H1 (cell line): ENCODE measurements at places on chromosomes 1 and 21.

DNA sequence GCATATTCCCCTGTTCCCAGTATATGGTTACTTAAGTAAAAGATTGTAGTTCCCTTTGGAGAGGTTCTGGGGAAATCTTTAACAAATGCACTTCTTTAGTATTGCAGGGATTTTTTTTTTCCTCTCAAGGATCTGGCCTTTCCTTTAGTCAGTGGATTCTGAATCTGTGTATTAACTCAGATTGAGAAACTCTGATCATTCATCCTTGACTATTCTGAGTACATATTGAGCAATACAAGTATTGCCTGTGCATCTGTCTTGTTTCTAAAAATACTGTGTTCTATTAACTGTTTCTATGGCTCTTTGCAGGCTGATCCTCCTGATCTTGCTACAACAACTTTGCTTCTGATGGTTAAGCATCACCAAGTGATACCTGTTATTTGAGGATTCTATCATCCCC lies 67.8 kb upstream of the FGGY start:
- no peak for DNase-seq

DNA sequence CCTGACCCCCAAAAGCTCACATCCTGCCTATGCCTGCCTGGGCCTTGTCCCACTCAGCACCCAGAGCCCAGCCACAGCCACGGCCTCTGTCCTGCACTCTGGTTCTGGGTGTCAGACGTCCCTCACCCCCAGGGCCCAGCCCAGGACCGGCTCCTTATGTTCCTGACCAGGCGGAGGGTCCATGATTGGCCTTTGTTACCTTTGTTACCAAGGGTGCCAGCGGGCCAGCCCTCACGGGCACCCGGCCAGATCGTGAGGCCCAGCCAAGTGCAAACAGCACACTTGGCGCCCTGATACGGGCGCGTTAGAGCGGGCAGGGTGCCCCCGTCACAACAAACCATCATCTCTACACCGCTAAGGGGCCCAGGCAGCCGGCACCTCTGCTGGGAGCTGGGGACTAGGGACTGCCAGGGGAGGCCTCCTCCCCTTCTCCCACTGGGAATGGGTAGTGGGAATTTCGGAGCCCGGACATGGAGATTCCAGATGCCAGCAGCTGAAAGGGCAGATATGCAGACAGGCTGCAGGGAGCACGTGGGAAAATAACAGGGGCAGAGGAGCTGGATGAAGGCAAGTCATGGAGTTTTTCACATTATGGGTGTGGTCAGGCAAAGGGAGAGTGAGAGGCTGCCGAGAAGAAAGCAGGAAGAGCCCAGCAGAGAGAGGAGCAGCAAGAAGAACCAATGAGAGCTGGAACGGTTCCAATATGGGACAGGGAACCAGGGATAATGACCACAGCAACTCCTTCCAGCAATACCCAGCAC lies 22.1 kb downstream of the HSPG2 start:
- no peak for DNase-seq

DNA sequence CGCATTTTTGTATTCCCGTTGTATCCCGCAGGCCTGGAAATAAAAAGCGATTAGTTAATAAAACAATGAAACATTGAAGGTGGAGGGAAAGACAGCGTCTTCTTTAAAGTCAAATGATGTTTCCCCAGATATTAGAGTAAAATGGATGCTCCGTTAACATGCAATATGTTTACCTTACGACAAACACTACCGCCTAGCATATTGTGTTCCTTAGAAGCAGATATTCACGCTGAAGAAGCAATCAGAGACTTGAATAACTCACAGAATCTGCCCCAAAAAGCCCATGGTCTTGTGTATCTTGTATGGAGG lies 583 bp upstream of the B4GALT3 start:
- no peak for DNase-seq

DNA sequence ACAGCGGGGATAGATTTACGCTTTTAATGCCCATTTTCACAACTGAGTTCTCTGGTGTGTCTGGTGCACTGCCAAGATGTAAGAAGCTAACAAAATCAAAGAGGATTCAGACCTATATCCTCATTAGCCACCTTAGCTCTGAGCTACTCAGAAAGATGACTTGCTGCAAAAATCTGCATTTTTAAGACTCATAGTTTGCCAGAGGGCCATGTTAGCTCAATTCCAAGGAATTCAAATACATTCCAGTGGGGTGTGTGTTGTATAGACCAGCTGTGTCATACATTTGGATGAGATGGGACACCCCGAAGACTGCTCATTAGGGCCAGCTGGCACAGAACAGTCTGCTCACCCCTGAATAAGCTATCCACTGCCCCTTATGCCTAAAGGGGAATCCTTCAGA lies 8.9 kb downstream of the DENND2D start:
- no peak for DNase-seq

GRCh38 chr1:111099289-111099688 lies 40.6 kb downstream of the DRAM2 start:
- no peak for DNase-seq

DNA sequence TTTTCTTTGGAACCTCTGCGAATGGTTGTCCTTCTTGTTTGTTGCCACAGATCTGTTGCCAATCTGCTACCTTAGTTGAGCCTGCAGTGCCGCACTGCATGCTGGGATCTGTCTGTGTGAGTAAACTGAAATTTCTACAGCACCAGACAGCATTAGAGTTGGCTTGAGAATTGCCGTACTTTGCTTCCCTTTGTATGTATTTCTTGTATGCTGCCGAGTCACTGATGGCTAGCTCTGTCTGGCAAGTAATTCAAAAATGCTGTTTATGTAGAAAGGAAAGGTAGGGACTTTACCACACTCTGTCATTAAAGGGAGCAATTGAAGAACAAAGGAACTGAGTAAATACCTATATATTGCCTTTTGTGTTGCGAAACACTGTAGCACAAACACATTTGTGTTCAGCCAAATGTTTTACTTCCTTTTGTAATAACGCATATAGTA lies 857.4 kb downstream of the USP25 start:
- no peak for DNase-seq

DNA sequence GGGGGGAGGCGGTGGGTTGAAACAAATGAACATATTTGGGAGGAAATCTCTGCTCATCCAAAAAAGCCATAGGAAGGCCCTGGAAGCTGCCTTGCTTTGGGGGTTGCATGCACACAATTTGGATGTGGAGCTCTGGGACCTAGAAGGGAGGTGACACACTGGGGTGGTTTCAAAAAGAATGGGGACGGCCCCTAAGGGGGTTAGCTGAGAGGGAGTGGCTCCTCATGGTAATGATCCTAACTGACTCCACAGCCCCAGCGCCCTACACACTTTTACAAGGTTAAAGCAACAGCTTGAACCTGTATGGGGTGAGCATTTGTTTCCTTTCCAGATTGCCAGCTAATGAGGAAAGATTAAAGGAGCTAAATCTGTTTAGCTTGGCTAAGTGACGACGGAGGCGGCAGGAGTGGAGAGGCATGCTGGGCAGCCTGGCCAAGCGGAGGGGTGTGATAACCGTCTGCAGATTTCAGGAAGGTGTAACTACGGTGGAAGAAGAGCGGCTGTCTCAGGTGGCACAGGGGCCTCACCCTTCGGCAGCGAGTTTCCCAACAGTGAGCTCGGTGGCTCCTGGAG lies 107.3 kb downstream of the RNF220 start:
- DNase-seq = no peak

- no peak for DNase-seq
Measured at GRCh38 chr1:161000736-161001480, 20.0 kb downstream of the F11R start.

DNA sequence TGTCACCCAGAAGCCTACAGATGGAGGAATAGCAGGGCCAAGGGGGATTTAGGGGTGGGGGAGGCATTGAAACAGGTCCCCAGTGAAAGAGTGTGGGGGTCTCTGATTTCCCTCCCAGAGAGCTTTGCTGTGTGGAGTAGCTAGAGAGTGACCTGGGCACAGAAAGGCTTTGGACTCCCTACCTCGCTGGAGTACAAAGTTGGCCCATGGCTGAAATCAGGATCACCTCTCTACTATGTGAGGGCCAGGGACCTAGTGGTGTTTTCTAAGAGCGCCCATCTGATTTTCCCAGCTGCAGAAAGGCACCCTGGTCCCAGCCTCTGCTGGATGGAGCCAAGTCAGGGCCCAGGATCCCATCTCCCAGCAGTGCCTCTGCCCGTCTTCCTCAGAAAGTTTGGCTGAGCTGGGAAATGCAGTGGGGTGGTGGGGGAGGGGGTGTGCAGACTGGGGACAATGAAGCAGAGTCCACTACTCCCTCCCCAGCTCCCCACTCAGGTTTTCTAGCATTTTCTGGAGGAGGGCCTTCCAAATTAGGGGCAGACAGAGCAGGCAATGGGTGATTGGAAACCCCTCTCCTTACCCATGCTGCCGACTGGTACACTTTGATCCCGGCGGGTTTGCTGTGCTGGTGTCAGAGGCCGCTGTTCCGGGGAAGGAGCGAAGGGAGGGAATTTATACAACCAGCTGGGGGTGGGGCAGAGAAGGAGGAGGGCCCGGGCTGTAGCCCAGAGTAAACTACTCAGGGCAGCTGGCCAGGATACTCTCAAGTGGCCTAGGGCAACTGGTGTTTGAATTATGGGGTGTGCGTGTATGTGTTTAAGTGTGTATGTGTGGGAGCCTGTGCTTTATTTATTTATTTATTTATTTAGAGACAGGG lies at the start of gene SELENBP1:
Gene SELENBP1, minus strand, starts transcription at position 648 of the 877 bp plus-strand sequence. Its CDS starts 64 bp downstream, at position 584.
- peak; percentile 76 for DNase-seq
